RWPE2 (cell line): ENCODE measurements at places on chromosomes 16 and 17.

GRCh38 chr17:16352303-16352666, 984 bp downstream of the CENPV start:
- H3K4me3 ChIP-seq, result peak overlapping the region; percentile 100
- H3K36me3 ChIP-seq, result peaks cover 13% of the 10 kb centered on the region
- no peak overlapping the region for H3K27ac ChIP-seq
- DNase-seq, result no peak
- peaks cover 3% of the 10 kb centered on the region for H3K4me1 ChIP-seq
- H3K27me3 ChIP-seq, result no peaks in the 10 kb centered on the region

- no peaks in the 10 kb centered on the region for H3K27me3 ChIP-seq
- peaks cover 17% of the 10 kb centered on the region for H3K4me1 ChIP-seq
- H3K27ac ChIP-seq, result peak overlapping the region; percentile 52
- H3K4me3 ChIP-seq, result no peak overlapping the region
- no peaks in the 10 kb centered on the region for H3K36me3 ChIP-seq
Observed at GRCh38 chr16:87178177-87178863, 138.9 kb downstream of the C16orf95 start.

DNA sequence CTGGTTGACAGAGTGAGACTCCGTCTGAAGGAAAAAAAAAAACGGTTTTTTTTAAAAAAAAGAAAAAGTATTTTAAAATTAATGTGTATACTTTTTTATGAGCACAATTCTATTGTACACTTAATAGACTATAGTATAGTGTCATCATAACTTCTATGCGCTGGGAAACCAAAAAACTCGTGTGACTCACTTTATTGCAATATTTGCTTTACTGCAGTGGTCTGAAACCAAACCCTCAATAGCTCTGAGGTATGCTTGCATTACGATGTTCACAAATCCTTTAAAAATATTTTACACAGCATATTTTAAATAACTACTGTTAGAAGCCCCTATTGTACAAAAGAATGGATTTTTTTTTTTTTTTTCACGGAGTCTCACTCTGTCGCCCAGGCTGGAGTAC, 12.4 kb upstream of the MAP2K6 start:
- no peaks in the 10 kb centered on the region for H3K36me3 ChIP-seq
- no peak overlapping the region for H3K4me3 ChIP-seq
- peaks cover 2% of the 10 kb centered on the region for H3K4me1 ChIP-seq
- no peak for DNase-seq
- H3K27ac ChIP-seq, result no peak overlapping the region

DNA sequence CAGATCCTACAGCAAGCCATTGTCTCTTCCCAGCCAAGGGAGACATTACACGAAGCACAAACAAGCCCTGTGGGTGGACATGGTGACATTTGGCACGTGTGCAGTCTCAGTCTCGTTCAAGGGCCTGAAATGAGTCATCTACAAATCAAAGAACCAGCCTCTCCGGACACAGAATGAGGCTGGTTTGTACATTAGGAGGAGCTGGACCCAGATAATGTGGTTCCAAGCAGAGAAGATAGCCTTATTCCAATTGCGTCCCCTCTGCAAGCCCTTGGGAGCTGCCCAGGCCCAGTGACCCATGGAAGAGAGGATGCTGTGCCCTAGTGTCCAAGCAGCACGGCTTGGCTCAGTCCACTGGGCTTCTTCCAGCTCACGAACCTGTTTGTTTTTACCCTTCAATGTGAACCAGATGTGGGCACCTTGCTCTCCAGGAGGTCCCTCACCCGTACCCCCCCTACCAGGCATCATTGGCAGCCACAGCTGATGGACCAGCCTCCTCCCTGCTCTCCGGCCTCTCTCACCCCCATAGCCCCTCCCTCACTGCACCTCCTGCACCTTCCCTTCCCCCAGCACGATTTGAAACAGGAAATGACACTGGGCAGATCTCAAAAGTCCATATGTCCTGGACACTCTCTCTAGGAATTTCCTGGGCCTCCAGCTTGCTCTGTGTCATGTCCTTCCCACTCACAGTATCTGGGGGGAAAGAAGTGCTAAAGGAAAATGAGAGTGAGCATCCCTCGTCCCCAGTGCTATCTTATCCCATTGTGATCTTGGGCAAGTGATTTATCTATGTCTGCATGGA, 26.2 kb downstream of the KPNA2 start:
- no peaks in the 10 kb centered on the region for H3K27me3 ChIP-seq
- H3K27ac ChIP-seq, result no peak overlapping the region
- peak; percentile 27 for DNase-seq
- no peak overlapping the region for H3K4me3 ChIP-seq

GRCh38 chr17:74027444-74027843, 176.0 kb upstream of the RPL38 start:
- H3K27me3 ChIP-seq, result peaks cover 19% of the 10 kb centered on the region
- H3K36me3 ChIP-seq, result no peaks in the 10 kb centered on the region
- H3K27ac ChIP-seq, result no peak overlapping the region
- H3K4me3 ChIP-seq, result no peak overlapping the region
- H3K4me1 ChIP-seq, result no peaks in the 10 kb centered on the region

- H3K4me3 ChIP-seq, result no peak overlapping the region
- H3K36me3 ChIP-seq, result peaks cover 3% of the 10 kb centered on the region; the same call in 1 of the 2 replicates
- DNase-seq, result no peak
- H3K27me3 ChIP-seq, result no peaks in the 10 kb centered on the region
- H3K27ac ChIP-seq, result no peak overlapping the region
- H3K4me1 ChIP-seq, result peaks cover 11% of the 10 kb centered on the region
Observed at GRCh38 chr17:47076171-47076570, 97.1 kb upstream of the RPRML start.

DNA sequence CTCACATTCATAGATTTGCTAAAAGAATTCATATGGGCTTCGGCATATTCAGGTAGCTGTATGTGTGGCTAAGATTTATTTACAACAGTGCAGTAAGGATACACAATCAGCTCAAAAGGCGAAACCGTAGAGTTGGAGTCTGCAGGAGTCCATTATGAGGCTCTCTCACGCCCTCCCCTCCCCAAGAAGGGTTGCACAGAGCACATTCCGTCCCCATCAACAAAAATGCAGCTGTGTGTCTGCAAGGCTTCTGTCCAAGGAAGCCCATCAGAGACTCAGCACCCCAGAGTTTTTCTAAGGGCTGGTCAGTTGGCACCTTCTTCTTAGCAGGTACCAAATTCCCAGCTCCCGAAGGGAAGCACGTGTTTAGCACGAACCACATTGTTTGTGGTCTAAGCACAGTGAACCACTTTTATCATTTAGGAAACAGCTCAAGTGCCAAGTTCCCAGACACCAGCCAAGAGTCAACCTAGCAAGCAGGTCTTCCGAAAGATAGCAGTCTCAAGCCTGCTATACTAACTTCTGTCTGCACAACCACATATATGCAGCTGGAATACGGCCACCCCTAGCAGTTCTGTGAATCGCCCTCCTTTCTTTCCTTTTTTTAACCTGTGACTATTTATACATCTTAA, 28.5 kb upstream of the MEAK7 start:
- peaks cover 15% of the 10 kb centered on the region for H3K4me1 ChIP-seq
- H3K36me3 ChIP-seq, result no peaks in the 10 kb centered on the region
- no peak overlapping the region for H3K4me3 ChIP-seq
- no peak for DNase-seq
- peak overlapping the region; percentile 86 for H3K27ac ChIP-seq

GRCh38 chr17:10271106-10271562, 72.7 kb upstream of the GAS7 start:
- DNase-seq, result no peak
- H3K27ac ChIP-seq, result no peak overlapping the region
- H3K27me3 ChIP-seq, result peaks cover 2% of the 10 kb centered on the region
- no peaks in the 10 kb centered on the region for H3K36me3 ChIP-seq
- H3K4me3 ChIP-seq, result no peak overlapping the region

DNA sequence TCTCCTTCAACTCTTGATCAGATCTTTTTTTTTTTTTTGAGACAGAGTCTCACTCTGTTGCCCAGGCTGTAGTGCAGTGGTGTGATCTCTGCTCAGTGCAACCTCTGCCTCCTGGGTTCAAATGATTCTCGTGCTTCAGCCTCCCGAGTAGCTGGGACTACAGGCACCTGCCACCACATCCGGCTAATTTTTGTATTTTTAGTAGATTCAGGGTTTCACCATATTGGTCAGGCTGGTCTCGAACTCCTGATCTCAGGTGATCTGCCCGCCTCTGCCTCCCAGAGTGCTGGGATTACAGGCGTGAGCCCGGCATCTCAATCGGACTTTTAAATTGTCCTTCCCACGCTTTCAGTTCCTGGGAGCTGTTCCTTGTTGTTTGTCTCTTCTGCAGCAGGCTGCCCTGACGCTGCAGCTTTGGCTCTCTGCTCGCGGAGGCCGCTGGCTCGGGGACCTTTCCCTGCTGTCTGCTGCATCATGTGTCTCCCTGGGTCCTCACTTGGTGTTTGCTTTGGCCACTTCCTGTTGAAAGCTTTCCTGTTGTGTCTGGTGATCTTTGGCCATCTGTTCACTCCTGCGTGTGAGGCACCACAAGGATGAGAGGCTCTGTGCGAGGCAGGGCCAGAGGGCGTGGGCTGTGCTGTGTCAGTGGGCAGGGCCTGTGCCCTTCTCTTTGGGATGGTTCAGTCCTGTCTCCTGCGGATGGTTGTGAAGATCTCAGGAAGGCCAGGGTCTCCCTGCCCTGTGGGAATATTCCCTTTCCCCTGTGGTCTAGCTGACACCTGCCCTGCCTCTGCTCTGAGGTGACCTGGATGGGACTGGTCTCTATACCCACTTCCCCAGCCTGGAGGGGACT, 18.4 kb upstream of the CAPN15 start:
- no peaks in the 10 kb centered on the region for H3K27me3 ChIP-seq
- no peaks in the 10 kb centered on the region for H3K36me3 ChIP-seq
- no peak overlapping the region for H3K4me3 ChIP-seq
- no peaks in the 10 kb centered on the region for H3K4me1 ChIP-seq

GRCh38 chr16:68146585-68146984, 61.4 kb downstream of the NFATC3 start:
- no peak overlapping the region for H3K4me3 ChIP-seq
- peaks cover 21% of the 10 kb centered on the region for H3K4me1 ChIP-seq
- no peak overlapping the region for H3K27ac ChIP-seq
- no peaks in the 10 kb centered on the region; the same call in 1 of the 2 replicates for H3K36me3 ChIP-seq

DNA sequence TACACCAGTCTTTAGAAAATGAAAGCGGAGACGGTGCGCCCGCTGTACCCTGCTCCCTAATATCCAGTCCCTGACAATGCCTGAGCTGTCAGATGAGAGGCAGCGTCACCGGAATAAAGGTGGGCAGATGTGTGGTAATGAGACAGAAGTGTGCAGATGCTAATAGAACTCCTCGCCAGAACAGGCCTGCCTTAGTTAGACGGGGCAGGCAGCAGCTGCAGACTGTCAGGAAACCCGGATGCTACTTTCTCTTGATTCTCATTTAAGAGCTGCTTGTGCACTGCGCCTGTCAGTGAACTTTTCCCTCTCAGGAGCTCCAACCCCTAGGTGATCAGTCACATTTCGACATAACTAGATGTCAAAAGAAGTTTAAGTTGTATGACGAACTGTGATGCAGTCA, 221.8 kb upstream of the IRX3 start:
- no peak for DNase-seq
- no peaks in the 10 kb centered on the region for H3K36me3 ChIP-seq
- no peaks in the 10 kb centered on the region for H3K4me1 ChIP-seq
- H3K27me3 ChIP-seq, result peaks cover 7% of the 10 kb centered on the region

GRCh38 chr16:5870886-5871691, 773.5 kb upstream of the EEF2KMT start:
- H3K4me3 ChIP-seq, result no peak overlapping the region
- H3K4me1 ChIP-seq, result no peaks in the 10 kb centered on the region
- no peaks in the 10 kb centered on the region for H3K27me3 ChIP-seq
- no peak for DNase-seq

DNA sequence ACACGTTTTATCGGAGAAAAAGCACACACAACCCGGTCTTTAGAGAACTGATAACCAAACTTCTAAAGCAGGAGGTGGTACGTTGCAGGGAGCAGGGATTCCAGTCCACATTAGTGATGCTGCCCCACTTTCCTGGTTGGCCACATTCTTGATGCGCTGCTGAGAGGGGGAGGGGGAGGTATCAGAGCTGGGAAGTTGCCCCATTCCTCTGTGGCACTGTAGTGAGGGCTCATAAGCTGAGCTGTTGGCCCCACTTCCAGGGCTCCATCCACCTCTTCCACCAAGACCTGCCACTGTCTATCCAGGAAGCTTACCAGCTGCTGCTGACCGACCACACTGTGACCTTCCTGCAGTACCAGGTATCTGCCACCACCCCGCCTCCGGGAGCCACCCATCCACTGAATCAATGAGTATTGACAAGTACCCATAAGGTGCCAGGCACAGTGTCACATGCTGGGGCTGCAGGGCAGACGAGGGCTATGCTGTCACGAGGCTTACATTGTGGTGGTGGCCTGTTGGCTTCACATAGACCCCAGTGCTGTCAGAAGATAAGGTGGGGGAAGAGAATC, 1.1 kb downstream of the TSEN54 start:
- DNase-seq, result peak; percentile 62
- H3K27me3 ChIP-seq, result no peaks in the 10 kb centered on the region
- H3K4me3 ChIP-seq, result peak overlapping the region; percentile 98
- H3K27ac ChIP-seq, result no peak overlapping the region
- H3K36me3 ChIP-seq, result peaks cover 47% of the 10 kb centered on the region

GRCh38 chr16:2223942-2224486, 623 bp downstream of the E4F1 start:
- H3K36me3 ChIP-seq, result peaks cover 8% of the 10 kb centered on the region
- no peaks in the 10 kb centered on the region for H3K4me1 ChIP-seq
- peak overlapping the region; percentile 85 for H3K4me3 ChIP-seq
- peak overlapping the region; percentile 68 for H3K27ac ChIP-seq
- peak; percentile 72 for DNase-seq

DNA sequence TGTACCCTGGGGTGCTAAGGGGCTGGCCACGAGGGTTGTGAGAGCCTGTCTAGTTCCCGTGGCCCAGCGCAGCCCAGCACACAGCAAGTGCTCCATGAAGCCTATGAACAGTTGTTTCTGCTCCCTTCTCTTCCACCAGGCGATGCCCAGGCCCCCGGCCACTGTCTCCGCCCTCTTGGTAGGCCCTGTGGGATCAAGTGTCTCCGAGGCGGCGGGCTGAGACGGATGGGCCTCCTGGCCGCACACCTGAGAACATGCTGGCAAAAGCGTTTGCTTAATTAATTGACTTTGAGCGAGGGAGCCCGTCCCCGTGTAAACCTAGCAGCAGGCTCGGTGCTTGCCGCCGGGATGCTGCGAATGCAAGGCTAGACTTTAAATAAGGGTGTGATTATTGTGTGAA, 129.7 kb upstream of the GSE1 start:
- no peak overlapping the region for H3K4me3 ChIP-seq
- no peak for DNase-seq
- H3K36me3 ChIP-seq, result no peaks in the 10 kb centered on the region
- H3K4me1 ChIP-seq, result no peaks in the 10 kb centered on the region
- H3K27ac ChIP-seq, result no peak overlapping the region

DNA sequence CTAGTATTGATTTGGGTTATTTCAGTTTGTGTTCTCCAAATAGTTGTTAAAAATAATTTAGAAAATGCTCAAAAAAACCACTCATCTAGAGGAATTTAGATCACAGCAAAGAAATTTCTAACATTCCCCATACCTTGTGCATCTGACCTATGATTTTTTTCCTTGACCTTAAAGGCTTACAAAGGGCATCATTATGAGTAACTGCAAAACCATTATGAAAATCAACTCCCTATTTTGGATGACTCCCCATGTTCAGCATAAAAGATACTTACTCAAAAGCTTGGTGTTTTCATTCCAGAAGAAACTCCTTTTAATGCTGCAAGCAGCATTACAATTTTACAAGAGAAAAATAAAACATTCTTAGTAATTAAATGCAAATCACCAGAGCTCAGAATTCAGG, 83.2 kb downstream of the GRIN2A start:
- no peak overlapping the region for H3K27ac ChIP-seq
- no peaks in the 10 kb centered on the region for H3K4me1 ChIP-seq
- no peaks in the 10 kb centered on the region for H3K36me3 ChIP-seq
- H3K4me3 ChIP-seq, result no peak overlapping the region

GRCh38 chr16:87964049-87964659, 12.9 kb downstream of the BANP start:
- H3K4me1 ChIP-seq, result peaks cover 20% of the 10 kb centered on the region
- no peaks in the 10 kb centered on the region for H3K36me3 ChIP-seq
- H3K27ac ChIP-seq, result peak overlapping the region; percentile 45
